ENCODE measurements at places on chromosomes 3 and 15.

DNA sequence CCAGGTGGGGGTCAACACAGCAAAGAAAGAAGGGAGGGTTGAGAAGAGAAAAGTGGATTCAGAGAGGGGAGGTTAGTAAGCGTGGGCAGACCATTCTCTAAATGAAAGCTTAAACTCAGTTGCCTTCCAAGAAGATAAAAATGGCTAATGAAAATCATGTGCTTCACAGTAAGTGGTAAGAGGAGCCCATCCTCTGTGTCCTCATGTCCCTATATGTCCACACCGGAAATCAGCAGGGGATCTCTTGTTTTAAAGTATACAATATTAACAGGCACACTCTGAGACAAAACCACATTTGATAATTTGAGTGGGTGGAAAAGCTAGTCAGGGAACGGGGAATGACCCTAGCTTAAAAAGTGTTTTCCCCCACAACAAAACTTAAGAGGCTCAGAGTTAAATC, 4.4 kb upstream of the FOXP1 start:
- DNase-seq = no peak

DNA sequence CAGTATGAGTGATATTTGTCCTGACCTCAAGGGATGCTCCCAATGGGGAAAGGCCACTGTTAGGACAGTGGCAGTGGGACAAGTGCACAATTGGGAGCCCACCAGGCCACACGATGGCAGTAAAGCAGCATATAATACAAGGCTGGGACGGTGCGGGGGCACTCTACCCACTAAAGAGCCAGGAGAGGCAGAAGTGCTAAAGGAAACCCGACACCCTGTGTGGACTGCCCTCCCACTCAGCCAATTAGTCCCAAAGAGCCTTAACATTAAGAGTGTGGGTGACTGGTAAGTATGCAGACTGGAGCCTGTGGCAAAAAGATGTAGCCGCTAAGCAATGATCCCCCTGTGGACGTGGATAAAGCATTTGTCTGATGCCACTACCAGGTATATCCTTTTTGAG, 8.2 kb upstream of the ZNF589 start:
- DNase-seq = peak; percentile 48

- peak; percentile 11 for DNase-seq
Observed at GRCh38 chr3:117788061-117788460, 1078.5 kb downstream of the TUSC7 start.

DNA sequence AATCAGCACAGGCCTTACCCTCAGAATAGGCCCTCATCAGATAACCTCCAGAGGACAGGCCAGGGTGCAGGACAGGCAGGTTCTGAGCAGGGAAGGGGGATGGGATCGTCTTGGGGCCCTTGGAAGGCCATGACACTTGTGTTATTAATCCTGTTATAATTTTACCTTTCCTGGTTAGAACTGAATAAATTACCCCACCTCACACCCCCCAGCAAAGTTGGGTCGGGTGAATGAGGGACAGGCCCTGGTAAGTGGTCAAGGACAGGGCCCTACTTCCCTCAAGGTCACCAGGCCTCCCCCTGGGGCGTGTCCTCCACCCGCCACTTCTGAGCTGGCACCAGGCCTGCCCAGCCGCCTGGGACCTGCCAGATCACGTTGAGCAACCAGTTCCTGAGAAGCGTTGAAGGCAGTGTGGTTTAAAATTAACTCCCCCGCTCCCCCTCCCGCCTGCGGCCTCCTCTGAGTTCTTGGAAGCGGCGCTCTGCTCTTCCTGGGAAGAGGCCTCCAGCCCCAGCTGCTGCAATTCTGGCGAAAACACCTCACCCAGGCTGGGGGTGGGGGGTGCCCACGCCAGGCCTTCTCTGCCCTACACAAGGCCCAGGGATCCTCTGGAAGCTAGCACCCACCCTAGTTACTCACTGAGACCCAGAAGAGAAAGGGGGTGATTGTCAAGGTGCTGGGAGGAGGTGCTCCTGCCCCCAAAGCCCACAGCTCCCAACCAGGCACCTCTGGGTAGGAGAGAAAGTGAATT, 10.6 kb downstream of the CISH start:
- DNase-seq = no peak

DNA sequence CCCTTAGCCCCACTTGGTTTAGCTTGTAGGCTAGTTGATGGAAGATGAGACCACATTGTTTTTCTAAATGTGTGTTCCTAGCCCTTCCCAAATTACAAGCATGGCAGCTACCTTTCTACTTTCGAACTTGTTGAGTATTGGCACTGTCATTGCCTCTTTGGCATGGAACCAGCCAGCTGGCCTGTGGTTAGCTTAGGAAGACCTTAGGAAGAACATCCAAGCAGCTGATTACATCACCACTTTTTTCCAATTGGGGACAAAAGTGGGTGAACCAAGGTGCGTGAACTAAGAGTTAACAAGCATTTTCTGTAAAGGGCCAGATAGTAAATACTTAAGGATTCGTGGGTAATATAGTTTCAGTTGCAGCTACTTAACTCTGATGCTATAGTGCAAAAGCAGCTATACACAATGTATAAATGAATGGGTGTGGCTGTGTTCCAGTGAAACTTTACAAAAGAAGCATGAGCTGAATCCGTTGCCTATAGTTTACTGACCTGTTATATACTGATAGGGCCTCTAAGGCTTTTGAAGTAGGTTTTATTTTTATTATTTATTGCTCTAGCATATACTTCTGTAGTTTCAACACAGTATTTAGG, 8.5 kb downstream of the KLHL18 start:
- no peak for DNase-seq

Measured in foreskin melanocyte (primary cell).